ENCODE measurements at places on chromosomes 11 and 22. TPM values are rescaled to one million over a fixed set of nuclear protein-coding genes. Genes with fewer than 3 reads are reported as not detected.

Gene PNPLA5
- not detected for total RNA-seq

Gene GTSE1
- 32.0 TPM for total RNA-seq

Gene TMEM126B
- 46.7 TPM for total RNA-seq

Gene TRPC6
- total RNA-seq, result 0.71 TPM

Gene GLB1L2
- total RNA-seq, result 2.3 TPM

Gene PKNOX2
- not detected for total RNA-seq

Gene GAL3ST1
- total RNA-seq, result 9.3 TPM

Gene DLG2
- 0.20 TPM for total RNA-seq

Gene OR51I1
- total RNA-seq, result not detected

Gene MAP6
- total RNA-seq, result 1.9 TPM

Gene MS4A2
- not detected for total RNA-seq

Gene PANX2
- total RNA-seq, result 7.7 TPM

Gene NXPE1
- total RNA-seq, result not detected

Gene TCIRG1
- total RNA-seq, result 188 TPM

Gene OR8D4
- not detected for total RNA-seq

Gene BCO2
- 1.9 TPM for total RNA-seq

Gene CENPM
- 37.6 TPM for total RNA-seq

Gene LRRC32
- 0.20 TPM for total RNA-seq

Gene OR5P2
- total RNA-seq, result not detected

Gene CYTH4
- 0.76 TPM for total RNA-seq

Gene FBLN1
- total RNA-seq, result 46.6 TPM

Gene OVCH2
- not detected for total RNA-seq

Gene NTM
- total RNA-seq, result not detected

Gene OR8K1
- total RNA-seq, result not detected

Gene BIRC3
- total RNA-seq, result 48.1 TPM

Gene RNF141
- total RNA-seq, result 29.3 TPM

Gene APOL1
- total RNA-seq, result 13.4 TPM

Gene KIAA0930
- 87.6 TPM for total RNA-seq

Gene HBB
- total RNA-seq, result not detected

Gene HNRNPUL2
- 40.2 TPM for total RNA-seq

Gene ABCG4
- 0.45 TPM for total RNA-seq

Gene ZNRF3
- total RNA-seq, result 4.5 TPM

Gene KREMEN1
- total RNA-seq, result 2.6 TPM

Gene PRR33
- total RNA-seq, result not detected

Gene NAA40
- 15.9 TPM for total RNA-seq

Gene SLC7A4
- not detected for total RNA-seq

Gene OR10A6
- total RNA-seq, result not detected

Gene SGSM1
- total RNA-seq, result 0.33 TPM

Gene SPDYC
- total RNA-seq, result not detected
